Osteocyte (in vitro differentiated cells): ENCODE measurements at places on chromosomes 13 and 19.

- DNase-seq: no peak
Measured at GRCh38 chr13:112959206-112959605, 9.8 kb upstream of the MCF2L start.

- no peak for DNase-seq
Measured at GRCh38 chr13:93558637-93559036, 332.0 kb downstream of the GPC6 start.

GRCh38 chr13:113027566-113027965 is 58.6 kb downstream of the MCF2L start:
- DNase-seq: no peak

- DNase-seq: no peak
Measured at GRCh38 chr13:98285317-98285716, 108.2 kb upstream of the RNF113B start.

- DNase-seq: no peak
Measured at GRCh38 chr13:76004416-76004815, 368.3 kb downstream of the LMO7 start.

DNA sequence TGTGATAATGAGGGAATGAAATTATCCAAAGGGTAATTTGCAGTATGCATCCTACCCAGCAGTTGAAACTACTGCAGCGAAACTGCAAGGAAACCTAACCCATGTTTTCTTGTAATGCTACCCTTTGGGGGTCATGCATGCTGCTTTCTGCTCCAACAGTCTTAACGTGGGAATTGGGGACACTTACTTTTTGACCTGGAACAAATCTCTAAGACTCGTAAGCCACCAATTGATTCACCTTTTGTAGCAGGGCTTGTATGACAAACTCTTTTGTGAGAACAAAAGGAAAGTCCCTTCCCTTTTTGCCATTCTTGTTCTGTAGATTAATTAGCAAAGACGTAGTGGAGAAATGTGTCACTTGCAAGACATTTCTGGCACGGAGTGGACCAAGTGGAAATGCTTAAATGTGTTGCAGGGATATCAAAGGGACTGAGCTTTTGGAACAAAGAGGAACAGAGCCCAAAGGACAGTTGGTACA is 27.4 kb downstream of the LRCH1 start:
- no peak for DNase-seq

- peak; percentile 90 for DNase-seq
Measured at GRCh38 chr19:1725100-1726064, 27.9 kb upstream of the ONECUT3 start.

DNA sequence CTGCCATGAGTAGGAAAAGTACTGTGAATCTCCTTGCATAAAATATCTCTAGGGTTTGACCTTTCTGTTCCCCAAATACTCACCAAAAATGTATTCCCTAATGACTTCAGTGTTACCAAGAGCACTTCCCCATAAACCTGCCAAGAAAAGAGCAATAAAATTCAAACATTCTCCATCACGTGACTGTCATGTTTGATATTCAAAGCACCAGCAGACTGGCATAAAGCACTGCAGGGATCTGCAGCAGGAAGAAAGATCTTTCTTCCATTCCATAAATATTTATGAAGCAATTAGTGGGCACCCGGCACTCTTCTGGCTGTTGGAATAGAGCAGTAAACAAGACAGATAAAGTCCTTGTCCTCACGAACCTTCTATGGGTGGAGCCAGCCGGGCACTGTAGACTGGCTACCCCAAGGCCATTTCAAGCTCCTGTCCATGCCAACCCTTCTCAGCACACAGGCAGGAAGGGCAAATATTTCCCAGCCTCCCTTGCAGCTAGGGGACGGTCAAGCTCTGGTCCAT is 20.3 kb downstream of the PLA2G4C start:
- no peak for DNase-seq

- no peak for DNase-seq
Measured at GRCh38 chr19:51123381-51123800, 1.3 kb upstream of the SIGLEC9 start.

DNA sequence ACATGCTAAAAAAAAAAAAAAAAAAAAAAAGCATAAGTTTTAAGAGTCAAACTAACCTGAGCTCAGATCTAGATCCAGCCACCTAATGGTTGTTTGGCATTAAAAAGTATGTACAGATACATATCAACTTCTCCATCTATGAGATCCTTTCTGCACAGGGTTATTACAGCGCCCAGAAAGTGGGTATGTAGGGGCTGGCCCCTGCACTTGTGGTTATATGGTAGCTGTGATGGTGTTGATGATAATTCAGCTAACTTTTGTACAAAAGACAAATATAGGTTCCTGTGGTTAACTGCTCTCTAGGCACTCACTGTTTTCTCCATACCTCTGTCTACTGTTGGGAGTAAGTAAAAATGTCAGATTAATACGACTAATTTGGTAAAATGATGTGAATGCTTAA is 81.7 kb downstream of the TNFRSF19 start:
- no peak for DNase-seq

- DNase-seq: no peak
Measured at GRCh38 chr13:66996503-66996902, 233.6 kb downstream of the PCDH9 start.

- DNase-seq: no peak
Measured at GRCh38 chr19:50416034-50416977, 2.4 kb upstream of the SPIB start.

DNA sequence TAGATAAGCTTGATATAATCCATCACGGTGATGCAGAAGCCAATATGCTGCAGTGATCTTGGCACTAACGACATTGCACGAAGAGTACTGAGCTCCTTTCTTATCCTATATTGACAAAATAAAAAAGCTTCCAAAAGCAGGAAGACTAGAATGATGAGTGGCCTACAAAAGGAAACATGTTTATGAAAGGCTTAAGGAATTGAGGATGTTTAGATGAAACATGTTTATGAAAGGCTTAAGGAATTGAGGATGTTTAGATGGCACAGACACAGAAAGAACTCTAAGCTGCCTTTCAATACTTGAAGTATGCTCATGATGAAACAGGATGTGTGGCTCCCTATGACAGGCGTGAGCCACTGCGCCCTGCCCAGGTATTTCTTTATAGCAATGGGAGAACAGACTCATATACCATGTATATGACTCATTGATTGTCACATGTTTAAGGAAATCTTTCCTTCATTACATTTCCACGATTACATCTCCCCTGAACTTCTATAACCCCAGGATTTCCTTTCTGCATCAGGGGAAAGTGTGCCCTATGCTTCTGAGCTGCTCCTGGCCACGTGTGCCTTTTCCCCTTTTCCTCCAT is 690.8 kb upstream of the ARGLU1 start:
- DNase-seq: no peak

- DNase-seq: no peak
Measured at GRCh38 chr13:45481688-45482087, 16.9 kb downstream of the COG3 start.

DNA sequence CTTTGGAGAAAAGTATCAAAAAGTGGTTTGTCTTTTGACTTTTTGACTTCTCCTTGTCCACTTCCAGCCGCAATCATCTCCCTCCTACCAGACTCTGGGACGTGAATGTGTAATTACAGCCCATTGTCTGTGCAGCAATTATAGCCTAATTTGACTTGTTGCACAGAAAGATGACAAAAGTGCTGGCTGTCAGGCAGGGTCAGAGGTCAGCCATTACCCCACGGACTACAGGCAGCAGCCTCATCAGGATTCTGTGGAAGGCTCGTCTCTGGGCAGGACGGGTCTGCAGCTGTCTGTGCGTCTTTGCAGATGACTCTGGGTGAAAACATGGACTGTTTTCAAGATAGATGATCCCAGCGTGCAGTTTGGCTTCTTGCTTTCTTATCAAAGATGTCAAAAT is 102.2 kb upstream of the EDNRB start:
- DNase-seq: no peak

DNA sequence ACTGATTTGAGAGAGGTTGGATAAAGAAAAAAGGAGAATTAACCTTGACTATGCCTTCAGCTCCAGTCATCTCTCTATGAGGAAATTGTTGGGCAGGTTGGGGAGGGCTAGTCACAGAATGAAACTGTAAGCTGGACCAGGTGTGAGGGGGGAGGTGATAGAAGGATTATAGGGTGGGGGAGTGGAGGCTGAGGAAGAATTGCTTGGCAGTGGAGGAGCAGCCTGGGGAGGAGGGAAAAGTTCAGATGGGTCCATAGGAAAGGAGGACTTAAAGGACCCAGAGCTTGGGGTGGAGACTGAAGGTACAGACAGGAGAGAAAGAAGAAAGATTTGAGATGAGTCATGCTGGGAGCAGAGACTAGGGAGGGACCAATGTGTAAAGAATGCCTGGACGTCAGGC is 8.2 kb upstream of the ZNF431 start:
- no peak for DNase-seq

DNA sequence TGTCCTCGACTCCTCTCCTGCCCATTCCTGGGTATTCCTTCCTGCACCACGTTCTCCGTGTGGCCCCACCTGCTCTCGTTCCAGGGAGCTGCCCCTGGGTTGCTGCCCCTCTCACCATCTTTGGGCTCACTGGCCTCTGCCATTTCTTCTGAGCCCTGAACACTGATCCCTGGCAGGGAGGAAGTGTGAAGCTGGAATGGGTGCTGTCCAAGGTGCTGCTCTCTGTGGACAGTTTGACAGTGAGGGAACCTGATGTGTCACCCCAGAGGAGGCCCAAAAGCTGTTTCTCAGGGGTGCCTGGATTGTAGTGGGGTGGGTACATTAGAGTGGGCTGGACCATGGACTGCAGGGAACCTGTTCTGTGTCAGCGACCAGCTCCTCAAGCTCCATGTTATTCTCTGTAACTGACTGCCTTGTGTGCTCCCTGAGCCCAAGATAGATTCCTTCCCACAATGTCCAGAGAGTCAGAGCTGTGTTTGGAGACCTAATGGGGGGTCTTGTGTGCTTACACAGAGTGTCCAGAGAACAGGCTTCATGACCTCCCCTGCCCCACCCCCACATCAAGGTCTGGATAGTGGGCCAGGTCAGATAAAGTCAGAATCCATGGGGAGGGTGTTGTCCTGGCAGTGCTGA is 7.2 kb upstream of the CEACAM8 start:
- no peak for DNase-seq

DNA sequence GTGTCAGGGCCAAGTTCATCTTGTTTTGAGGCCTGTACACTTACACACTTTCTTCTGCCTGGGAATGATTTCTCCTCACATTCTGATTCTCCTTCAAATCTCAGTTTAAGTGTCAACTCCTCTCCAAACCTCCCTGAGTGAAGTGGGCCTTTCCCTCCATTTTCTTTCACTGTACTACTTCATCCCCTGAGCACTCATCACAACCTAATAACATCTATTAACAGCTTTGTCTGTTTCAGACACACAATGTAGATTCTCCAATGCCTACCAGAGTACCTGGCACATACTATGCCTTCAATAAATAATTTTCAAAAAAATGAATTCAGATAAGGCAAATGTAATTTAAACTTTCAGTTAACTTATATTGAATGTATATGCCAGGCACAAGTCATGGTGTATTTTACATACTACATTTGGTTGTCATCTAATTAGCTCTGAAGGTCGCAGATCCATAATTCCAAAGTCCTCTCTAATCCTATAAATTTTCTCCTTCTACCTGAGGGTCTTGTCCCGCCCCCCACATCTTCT is 357 bp upstream of the COG6 start:
- no peak for DNase-seq

DNA sequence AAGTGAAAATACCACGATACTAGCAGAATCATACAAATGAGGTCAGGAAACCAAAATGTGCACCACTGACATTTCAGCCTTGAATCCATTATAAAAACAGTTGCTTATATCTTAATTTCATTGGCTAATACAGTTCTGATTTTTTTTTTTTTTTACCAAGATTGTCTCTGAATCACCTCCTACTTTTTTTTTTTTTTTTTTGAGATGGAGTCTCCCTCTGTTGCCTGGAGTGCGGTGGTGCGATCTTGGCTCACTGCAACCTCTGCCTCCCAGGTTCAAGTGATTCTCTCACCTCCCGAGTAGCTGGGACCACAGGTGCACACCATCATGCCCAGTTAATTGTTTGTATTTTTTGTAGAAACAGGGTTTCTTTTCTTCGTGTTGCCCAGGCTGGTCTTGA is 270.2 kb downstream of the LMO7 start:
- no peak for DNase-seq

- no peak for DNase-seq
Measured at GRCh38 chr19:51398096-51398704, 7.8 kb upstream of the C19orf84 start.

GRCh38 chr19:7505682-7506384 is 10.1 kb upstream of the ZNF358 start:
- DNase-seq: no peak

- DNase-seq: no peak
Measured at GRCh38 chr13:24675806-24676570, 4.2 kb upstream of the ATP12A start.

GRCh38 chr13:100797921-100798320 is 123.3 kb upstream of the TMTC4 start:
- no peak for DNase-seq

DNA sequence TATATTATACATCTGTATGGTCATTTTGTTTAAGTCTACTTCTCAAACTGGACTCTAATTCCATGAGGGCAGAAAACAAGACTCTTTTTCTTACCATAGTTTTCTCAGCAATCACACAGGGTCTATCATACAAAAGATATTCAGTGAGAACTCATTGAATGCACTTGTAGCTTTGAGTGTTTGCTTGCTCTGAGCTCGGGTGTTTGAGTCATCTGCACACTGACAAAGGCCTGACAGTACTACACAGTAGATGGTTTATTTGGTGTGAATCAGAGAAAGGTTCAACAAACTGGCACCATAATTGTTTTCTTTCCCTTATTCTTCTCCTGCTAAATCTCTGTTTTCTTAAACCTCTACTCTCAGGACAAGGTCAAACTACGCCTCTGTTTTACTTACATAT is 586.4 kb downstream of the LMO7 start:
- DNase-seq: no peak

- DNase-seq: no peak
Measured at GRCh38 chr13:31476753-31477152, 262.6 kb upstream of the RXFP2 start.

GRCh38 chr19:4597975-4598671 is 38.6 kb upstream of the SEMA6B start:
- DNase-seq: no peak

DNA sequence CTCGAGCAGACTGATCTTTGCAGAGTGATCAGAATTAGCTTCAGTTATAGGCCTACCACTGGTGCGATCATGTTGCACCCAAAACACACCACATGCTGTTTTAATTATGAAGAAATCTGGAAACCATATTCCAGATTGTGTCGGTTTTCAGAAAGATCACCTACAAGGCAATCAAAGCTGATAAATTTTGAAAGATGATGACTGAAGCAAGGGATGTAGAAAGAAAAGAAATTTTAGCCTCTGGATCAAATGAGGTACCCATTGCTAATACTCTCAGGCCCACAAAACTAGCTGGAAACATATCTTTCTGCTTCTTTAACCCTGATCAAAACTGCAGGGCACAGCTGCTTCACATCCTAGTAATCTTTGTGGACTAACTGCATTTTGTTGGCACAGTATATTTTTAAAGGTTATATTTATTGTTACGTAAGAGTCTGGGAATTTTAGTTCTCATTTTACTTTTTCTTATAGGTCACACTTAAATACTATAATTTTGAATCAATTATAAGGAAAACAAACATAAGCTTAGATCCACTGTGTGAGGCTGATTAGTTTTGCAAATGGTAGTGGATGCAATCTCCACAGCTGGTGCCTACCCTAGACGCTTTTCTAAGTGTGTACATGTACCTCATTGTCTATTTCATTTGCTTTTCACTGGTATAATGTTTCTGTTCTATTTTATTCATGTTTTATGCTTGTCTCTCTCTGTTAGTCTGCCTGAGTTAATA is 150.9 kb downstream of the RGCC start:
- no peak for DNase-seq
